ENCODE measurements at places on chromosomes 1 and 21. TPM values are rescaled to one million over a fixed set of nuclear protein-coding genes. Genes with fewer than 3 reads are reported as not detected.

Gene MROH9
- total RNA-seq: not detected

Gene NUDT17
- total RNA-seq: 5.3 TPM

Gene FYB2
- total RNA-seq: 0.34 TPM

Gene ABCA4
- total RNA-seq: 14.4 TPM

Gene EPRS1
- 80.7 TPM for total RNA-seq

- H3K27ac ChIP-seq: peak overlapping the region; percentile 39
- H3K27me3 ChIP-seq: no peaks in the 10 kb centered on the region
- H3K36me3 ChIP-seq: no peaks in the 10 kb centered on the region
- no peak overlapping the region for H3K4me3 ChIP-seq
Measured at GRCh38 chr1:197327776-197328364, 59.8 kb downstream of the CRB1 start.

DNA sequence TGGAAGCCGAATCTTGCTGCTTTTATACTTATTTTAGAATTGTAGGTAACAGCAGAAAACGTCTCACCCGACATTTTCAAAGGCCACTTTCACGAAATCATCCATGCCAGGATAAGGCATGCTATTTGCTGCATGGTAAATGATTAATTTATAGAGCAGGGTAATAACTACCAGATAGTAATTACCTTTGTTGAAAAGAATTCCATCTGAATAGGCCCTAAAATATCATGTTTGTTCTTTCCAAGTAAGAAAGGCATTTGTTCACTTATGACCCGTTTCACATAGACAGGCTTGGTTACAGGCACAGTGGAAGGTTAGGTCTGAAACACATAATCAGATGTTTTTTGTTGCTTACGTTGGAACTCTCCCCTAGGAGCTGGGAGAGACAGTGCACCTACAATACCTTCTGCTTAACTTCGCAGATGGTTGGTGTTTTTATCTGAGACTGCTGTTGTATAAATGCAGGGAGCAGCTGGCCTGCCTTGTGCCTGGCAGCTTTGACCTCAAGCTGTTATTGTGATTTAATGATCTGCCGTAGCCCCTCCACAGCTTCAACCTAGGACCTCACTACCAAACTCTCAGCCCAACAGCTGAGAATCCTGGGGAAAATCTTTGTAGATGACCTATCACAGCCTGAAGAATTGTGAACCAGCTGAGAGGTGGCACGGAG lies 1.6 kb downstream of the SLC44A3 start:
- H3K27me3 ChIP-seq: no peaks in the 10 kb centered on the region
- DNase-seq: no peak
- H3K27ac ChIP-seq: no peak overlapping the region
- H3K4me3 ChIP-seq: peak overlapping the region; percentile 76

GRCh38 chr1:74715236-74715502 lies 17.7 kb downstream of the CRYZ start:
- H3K36me3 ChIP-seq: peaks cover 13% of the 10 kb centered on the region
- peak overlapping the region; percentile 10 for H3K27ac ChIP-seq
- no peak overlapping the region for H3K4me3 ChIP-seq

DNA sequence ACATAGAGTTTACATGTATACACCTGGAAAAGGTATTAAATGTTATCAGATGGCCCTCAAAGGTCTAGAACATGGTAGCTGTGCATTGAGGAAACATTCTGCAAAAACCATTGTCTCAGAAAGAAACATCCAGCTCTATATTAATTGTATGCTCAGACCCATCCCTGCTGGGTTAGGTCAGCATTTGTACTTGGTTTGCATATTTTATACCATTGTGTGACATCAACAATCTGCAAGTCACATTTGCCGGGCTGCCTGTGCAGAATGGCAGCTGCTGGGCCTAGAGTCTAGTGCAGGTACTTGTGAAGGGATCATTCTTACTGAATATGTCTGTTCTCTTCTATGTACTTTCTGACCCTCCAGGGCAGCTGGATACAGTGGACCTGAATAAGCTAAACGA lies 43.9 kb upstream of the LAMC2 start:
- H3K27me3 ChIP-seq: no peaks in the 10 kb centered on the region
- no peak overlapping the region for H3K27ac ChIP-seq
- no peak overlapping the region for H3K4me3 ChIP-seq
- DNase-seq: no peak

GRCh38 chr1:238254935-238255334 lies 364.2 kb upstream of the ZP4 start:
- H3K36me3 ChIP-seq: no peaks in the 10 kb centered on the region
- no peaks in the 10 kb centered on the region for H3K4me1 ChIP-seq
- DNase-seq: no peak

DNA sequence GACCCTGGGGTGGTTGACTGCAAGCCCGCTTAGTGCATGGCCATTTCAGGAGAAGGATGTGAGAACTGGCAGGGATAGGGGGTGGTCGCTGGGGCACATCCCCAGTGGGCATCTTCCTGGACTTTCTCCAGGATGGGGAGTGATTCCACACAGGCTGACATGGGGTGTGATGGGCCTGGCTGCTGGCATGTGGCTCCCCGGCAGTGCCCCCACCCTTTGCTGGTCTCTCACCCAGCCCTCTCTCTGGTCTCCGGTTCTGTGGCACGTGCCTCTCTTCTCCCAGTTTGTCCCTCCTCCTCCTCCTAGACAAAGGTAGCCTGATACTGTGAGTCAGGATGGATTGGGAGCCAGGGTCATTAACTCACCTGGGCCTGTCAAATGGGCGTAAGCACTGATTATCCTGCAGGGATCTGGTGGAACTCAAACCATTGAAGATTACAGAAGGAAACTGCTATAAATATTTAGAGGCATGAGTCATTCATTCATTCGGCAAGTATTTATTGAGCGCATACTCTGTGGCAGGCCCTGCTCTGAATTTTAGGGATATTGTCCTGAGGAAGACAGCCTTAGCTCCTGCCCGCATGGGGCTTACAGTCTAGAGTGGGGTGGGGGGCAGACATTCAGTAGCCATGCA lies 23.6 kb upstream of the EPS8L3 start:
- peak overlapping the region; percentile 96 for H3K27ac ChIP-seq
- no peaks in the 10 kb centered on the region for H3K27me3 ChIP-seq
- DNase-seq: peak; percentile 9
- no peaks in the 10 kb centered on the region for H3K36me3 ChIP-seq
- H3K4me1 ChIP-seq: peaks cover 91% of the 10 kb centered on the region

DNA sequence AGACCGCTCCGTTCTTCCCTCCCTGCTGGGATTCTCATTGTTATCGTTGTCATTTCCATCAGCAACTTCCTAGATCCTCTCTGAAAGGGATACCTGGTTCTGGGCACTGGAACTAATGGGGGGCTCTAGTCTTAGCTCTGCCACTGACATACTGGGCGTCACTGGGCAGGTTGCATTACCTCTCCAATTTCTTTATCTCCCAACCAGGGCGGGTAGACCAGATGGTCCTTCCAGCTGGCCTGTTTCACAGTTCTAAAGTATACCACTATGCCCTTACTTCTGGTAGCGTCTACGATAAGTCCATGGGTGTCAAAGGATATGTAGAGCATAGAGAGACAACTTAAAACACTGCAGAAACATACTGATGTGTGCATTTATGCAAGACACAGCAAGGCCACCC lies 1.4 kb downstream of the GPR37L1 start:
- DNase-seq: no peak
- H3K27me3 ChIP-seq: peaks cover 2% of the 10 kb centered on the region
- H3K4me1 ChIP-seq: peaks cover 2% of the 10 kb centered on the region
- H3K36me3 ChIP-seq: peaks cover 1% of the 10 kb centered on the region
- no peak overlapping the region for H3K27ac ChIP-seq

- peaks cover 20% of the 10 kb centered on the region for H3K4me1 ChIP-seq
- H3K27ac ChIP-seq: no peak overlapping the region
- no peak for DNase-seq
- no peaks in the 10 kb centered on the region for H3K36me3 ChIP-seq
- H3K4me3 ChIP-seq: peak overlapping the region; percentile 74
- H3K27me3 ChIP-seq: peaks cover 77% of the 10 kb centered on the region
Measured at GRCh38 chr1:50967416-50968157, 2.5 kb upstream of the CDKN2C start.

- H3K27me3 ChIP-seq: peaks cover 22% of the 10 kb centered on the region
- no peak overlapping the region for H3K4me3 ChIP-seq
- no peak for DNase-seq
- no peaks in the 10 kb centered on the region for H3K4me1 ChIP-seq
- no peaks in the 10 kb centered on the region for H3K36me3 ChIP-seq
Measured at GRCh38 chr1:160136121-160136925, 15.1 kb upstream of the ATP1A4 start.

- H3K36me3 ChIP-seq: no peaks in the 10 kb centered on the region
- peaks cover 25% of the 10 kb centered on the region for H3K27me3 ChIP-seq
- H3K4me3 ChIP-seq: no peak overlapping the region
- H3K27ac ChIP-seq: no peak overlapping the region
Measured at GRCh38 chr1:56824271-56824670, 5.1 kb upstream of the FYB2 start.

DNA sequence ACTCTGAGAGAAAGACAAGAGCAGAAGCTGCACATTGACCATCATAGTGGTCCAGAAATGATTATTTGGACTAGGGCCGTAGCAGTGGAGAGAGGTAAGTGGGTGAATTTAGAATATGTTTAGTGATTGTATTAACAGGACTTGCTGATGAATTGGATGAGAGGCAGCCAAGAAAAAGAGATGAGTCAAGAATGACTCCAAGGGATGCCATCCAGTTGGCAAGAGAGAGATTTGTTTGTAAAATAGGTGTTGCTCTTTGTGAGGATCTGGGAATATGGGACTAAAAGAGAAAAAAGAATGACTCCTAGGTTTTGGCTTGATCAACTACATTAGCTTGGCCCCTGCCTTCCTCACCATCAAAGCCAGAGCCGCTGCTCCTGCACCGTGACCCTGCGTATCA lies 54.2 kb upstream of the ARTN start:
- no peak for DNase-seq
- H3K36me3 ChIP-seq: no peaks in the 10 kb centered on the region

DNA sequence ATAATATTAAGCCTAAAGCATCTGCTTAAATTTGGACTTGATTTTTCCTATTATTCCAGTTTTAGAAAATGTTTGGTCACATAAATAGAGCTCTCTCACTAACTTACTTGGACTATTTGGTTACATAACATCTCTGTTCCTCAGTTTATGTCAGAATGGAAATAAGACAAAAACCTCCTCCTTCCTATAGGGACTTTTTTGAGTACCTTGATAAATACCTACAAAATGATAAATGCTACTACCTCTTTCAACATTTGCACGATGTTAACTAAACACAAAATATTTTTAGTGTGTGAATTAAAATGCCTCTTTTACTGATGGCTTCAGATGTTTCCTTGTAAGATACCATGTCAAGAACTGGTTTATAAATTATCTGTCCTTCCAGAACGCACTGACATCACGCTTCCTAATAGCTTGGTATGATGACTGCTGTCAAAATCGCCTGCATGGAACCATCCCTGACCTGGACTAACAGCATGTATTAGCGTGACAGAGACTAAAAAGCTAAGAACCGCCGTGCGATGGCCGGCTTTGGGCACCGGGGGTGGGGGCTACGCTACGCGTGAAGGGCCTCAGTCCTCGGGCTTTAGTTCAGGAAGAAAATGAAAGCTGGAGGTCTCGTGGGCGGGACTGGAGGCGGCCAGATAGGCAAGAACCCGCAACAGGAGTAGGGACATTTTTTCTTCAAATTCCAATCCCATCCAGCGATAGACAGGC lies 133.2 kb upstream of the BARHL2 start:
- H3K4me3 ChIP-seq: peak overlapping the region; percentile 82
- no peaks in the 10 kb centered on the region for H3K36me3 ChIP-seq
- DNase-seq: no peak
- H3K4me1 ChIP-seq: peaks cover 7% of the 10 kb centered on the region
- peak overlapping the region; percentile 33 for H3K27ac ChIP-seq

All from mesothelial cell of epicardium (in vitro differentiated cells).